D341Med (cell line): ENCODE measurements at places on chromosomes 6 and 20.

DNA sequence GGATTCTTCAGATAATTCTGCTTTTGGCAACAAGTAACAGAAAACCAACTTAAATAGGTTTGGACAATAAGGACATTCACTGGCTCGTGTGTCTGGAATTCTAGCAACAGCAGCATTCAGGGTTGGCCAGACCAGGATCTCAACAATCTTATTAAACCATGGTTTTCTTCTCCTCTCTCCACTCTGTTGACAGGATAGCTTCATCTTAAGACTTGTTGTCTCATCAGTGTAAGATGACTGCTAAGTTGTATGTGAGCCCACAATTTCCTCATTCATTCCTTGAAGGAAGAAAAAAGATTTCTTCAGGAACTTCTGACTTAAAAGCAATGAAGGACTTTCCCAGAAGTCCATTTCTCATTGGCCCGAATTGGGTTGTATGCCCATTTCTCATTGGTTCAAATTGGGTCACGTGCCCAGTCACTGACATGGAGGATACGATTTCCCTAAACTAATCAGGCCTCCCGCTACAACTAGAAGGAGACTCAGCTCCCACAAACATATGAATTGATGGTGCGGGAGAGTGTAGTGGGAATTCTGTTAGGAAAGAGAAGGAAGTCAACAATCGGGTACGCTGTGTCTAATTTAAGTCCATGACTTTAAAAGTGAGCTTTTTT, 83.7 kb downstream of the SLC22A3 start:
- DNase-seq = no peak

GRCh38 chr6:98343004-98343403, 491.4 kb upstream of the POU3F2 start:
- no peak for DNase-seq

GRCh38 chr20:23365390-23366165, 3.6 kb downstream of the GZF1 start:
- DNase-seq = no peak

DNA sequence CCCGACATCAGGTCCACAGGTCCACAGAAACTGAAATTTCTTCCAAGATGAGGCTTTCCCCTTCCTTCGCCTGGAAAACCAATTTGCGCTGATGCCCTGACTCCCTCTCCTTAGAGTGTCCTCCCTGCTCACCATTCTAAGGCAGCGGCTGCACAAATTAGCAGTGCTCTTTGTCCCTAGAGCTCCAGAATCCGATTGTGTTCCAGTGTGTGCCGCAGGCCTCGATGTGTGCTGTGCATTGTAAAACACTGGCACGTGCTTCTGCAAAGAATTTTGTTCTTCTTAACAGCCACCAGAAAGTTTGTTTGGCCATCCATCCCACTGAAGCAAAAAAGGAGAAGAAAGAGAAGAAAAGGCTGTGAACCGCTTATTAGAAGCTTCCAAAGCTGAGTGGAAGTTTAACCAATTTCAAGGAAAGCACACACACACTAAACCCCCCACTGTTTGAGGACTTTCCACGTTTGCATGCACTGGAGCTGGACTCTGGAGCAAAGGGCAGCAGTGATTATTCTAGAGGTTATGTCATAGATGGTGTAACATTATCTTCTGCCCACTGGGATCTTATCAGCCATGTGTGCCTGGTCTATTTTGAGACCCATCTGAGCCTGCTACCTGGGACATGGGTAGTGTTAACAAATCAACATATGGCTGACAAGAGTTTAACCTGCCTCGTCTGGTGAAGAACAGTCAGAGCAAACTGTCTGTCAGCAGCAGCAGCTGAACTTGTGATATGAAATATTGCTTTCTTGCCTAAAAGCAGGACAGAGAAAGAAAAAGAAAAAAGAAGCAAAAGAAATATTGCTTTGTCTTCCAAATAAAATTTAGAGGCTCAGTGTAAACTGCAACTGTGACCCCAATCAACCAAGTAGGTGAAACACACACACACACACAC, 64.9 kb upstream of the RREB1 start:
- DNase-seq = no peak

DNA sequence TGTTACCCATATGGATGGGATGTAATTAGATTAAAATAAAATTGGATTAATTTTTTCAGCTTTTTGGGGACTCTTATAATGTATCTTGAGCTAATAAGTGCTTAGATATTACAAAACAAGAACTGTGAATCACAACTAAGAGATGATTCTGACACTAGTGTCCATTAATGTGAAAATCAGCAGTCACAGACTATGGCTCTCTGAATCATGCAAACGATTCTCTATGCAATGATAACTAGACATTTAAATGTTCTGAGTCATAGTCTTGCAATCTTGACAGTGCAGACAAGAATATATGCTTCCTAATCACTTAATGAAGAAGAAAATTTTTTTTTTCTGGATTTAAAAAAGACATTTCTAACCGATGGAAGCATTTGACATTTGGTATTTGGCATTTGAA, 82.2 kb upstream of the OPRM1 start:
- DNase-seq = no peak

GRCh38 chr20:52684176-52684575, 288.0 kb upstream of the TSHZ2 start:
- no peak for DNase-seq

DNA sequence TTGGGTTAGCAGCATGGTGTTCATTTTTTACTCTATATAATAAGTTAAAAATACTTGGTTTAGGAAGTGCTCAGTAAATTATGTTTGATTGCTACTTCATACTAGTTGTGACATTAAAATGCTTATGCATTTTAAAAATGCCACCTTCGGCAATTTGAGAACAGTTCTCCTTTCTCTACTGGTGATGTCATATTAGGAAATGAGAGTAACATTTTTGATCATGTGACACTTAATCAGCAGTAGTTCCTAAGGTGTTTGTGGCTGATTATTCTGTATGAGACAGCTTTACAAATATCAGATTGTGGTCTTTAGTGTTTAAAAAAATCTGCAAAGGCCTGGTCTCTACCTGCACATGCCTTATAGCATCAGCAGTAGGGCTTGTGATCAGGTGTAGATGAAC, 4.4 kb downstream of the GZF1 start:
- DNase-seq = no peak

GRCh38 chr6:15301179-15302006, 55.5 kb downstream of the JARID2 start:
- DNase-seq = no peak

GRCh38 chr20:63652192-63652980, 838 bp downstream of the STMN3 start:
- peak; percentile 91 for DNase-seq

DNA sequence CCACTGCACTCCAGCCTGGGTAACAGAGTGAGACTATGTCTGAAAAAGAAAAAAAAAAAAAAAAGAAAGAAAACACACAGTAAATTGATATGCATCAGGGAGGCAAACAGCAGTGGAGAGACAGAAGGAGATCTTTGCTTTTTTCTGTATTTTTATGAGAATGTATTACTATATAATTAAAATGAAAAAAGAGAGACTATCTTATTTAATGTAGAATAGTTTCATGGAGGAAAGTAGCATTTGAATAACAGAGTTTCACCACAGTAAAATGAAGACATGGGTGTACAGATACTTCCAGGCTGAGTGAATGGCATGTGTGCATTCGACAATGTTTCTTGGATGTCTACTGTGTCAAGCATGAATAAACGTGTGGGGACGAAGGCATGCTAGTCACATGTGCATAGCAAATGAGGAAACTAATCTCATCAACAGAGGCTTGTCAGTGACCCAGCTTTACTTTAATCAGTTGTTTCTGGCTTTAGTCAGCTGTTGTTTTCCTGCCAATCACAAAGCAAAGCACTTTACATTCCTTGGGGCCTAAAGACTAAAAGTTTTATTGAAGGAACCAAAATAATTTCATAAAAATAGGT, 55.5 kb upstream of the ARMH2 start:
- no peak for DNase-seq

DNA sequence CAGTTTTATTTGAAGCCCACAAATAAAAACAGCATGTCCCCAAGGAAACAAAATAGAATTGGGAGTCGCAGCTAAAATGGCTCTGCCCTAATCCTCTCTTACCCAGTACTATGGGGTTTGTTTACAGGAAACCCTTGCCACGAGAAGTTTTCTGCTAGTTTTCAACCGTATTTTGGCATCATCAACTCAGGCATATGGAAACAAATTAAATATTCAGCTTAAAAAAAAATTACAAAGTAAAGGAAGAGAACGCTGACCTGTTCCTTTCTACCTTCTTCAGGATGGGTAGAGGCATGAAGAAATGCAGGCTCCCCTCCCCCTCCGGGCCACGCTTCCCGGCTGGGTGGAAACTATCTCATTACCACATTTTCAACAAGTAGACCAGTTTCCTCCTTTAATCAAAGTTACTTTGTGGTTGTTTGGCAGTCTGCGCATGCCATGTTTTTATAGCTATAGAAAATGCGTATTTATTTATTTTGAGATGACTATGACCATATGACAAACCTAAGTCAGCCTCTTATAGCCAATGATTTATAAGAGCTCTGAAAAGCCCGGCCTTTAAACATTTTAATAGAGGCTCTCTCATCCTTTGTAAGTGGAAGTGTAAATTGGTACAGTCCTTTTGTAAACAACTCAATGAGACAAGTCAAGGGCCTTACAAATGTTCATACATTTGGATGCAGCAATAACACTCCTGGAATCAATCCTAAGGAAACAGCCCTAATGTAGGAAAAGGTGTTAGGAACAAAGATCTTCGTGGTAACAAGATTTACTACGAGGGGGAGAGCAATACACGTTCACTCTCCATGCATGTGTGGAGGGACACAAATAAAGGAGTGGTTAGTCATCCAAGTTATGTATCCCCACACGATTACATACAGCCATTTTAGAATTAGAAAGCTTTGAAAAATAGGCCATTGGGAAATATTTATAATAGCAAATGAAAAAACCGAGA, 16.1 kb upstream of the ZNF217 start:
- no peak for DNase-seq

- no peak for DNase-seq
These were observed 38.4 kb downstream of the ZMYND8 start for GRCh38 chr20:47318027-47318585.

- no peak for DNase-seq
These were observed 230.8 kb downstream of the LRFN2 start for GRCh38 chr6:40356242-40356910.

DNA sequence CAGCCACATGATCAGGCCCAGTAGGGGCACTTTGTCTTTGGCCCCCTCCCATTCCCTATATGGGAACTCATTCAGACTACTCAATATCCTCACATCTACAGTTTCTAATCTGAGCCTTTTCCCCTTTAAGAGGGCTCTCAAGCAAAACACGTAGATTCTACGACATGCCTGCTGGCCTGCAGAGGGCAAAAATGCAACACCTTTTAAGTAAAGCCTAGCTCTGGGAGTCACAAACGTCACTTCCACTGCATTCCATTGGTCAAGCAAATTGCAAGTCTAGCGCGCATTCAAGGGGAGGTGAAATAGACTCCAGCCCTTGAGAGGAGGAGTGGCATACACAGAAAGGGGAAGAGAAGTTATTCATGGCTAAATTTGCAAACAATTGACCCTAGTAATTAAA, 70.6 kb downstream of the CDC40 start:
- DNase-seq = no peak

- DNase-seq = no peak
These were observed 133.9 kb downstream of the TIAM2 start for GRCh38 chr6:155128977-155129376.

DNA sequence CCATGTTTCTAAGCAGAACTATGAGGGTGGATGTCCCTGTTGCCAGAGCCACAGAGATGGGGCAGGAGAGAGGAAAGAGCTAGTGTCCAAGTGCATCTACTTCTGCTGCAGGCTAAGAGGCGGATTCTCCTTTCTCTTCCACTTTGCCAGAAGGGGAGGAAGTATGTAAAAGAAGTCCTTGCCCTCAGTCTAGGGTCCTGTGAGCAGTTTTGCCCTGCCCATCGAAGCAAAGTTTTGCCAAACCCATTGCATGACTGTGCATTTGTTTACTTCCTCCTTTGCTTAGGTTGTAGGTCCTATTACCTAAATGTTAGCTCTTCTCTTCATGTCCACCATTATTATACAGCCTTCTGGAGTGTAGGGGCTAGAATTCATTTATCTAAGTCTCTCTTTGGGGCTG, 106.2 kb upstream of the ARMC2 start:
- no peak for DNase-seq

- DNase-seq = peak; percentile 87
These were observed 81.0 kb downstream of the GPX5 start for GRCh38 chr6:28606424-28607391.
